HFFc6 (cell line): ENCODE measurements at places on chromosomes 4 and X. TPM values are rescaled to one million over a fixed set of nuclear protein-coding genes. Genes with fewer than 3 reads are reported as not detected.

ARHGAP4 gene
- total RNA-seq: 0.33 to 0.55 TPM (median 0.51 TPM) in 3 replicates

SMIM10L2A gene
- not detected in 3 replicates for total RNA-seq

NPNT gene
- total RNA-seq: not detected in 3 replicates

GRCh38 chr4:149248191-149248764 is 567.4 kb downstream of the IQCM start:
- H3K4me1 ChIP-seq: no peaks in the 10 kb centered on the region
- no peak for DNase-seq
- no peak overlapping the region for H3K4me3 ChIP-seq

GRCh38 chrX:154333837-154334271 is 38.3 kb downstream of the TKTL1 start:
- peaks cover 19% of the 10 kb centered on the region for H3K4me1 ChIP-seq
- no peak for DNase-seq
- H3K27me3 ChIP-seq: peaks cover 5% of the 10 kb centered on the region; the same call in 1 of the 2 replicates
- H3K36me3 ChIP-seq: no peaks in the 10 kb centered on the region
- no peak overlapping the region for H3K27ac ChIP-seq
- H3K4me3 ChIP-seq: no peak overlapping the region

GRCh38 chrX:67545893-67546495 is 2.2 kb downstream of the AR start:
- H3K4me1 ChIP-seq: peaks cover 28% of the 10 kb centered on the region
- H3K4me3 ChIP-seq: peak overlapping the region; percentile 96
- H3K27me3 ChIP-seq: no peaks in the 10 kb centered on the region
- peaks cover 7% of the 10 kb centered on the region; the same call in 1 of the 2 replicates for H3K36me3 ChIP-seq
- H3K27ac ChIP-seq: peak overlapping the region; percentile 70

DNA sequence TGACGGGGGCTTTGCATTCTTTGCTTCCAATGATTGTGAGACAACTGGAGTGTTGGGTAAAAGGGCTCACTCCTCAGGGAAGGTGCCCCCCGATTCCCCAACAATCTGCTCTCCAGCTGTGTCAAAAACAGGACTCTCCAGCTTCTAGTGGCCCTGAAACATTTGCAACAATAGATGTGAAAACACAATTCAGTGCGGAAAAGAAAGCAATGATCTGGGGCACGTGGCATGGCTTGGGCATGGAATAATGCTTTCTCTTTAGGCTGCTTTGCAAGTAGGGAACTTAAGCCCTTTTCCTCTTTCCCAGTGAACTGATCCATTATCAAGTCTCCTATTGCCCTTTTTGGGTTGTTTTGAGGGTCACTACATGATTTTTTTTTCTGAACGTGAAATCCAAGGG is 239.9 kb downstream of the C4orf33 start:
- DNase-seq: no peak
- no peaks in the 10 kb centered on the region for H3K36me3 ChIP-seq
- H3K4me1 ChIP-seq: no peaks in the 10 kb centered on the region
- H3K27ac ChIP-seq: no peak overlapping the region

GRCh38 chrX:152843852-152844251 is 13.0 kb downstream of the NSDHL start:
- H3K27ac ChIP-seq: no peak overlapping the region
- DNase-seq: no peak
- no peaks in the 10 kb centered on the region for H3K27me3 ChIP-seq

DNA sequence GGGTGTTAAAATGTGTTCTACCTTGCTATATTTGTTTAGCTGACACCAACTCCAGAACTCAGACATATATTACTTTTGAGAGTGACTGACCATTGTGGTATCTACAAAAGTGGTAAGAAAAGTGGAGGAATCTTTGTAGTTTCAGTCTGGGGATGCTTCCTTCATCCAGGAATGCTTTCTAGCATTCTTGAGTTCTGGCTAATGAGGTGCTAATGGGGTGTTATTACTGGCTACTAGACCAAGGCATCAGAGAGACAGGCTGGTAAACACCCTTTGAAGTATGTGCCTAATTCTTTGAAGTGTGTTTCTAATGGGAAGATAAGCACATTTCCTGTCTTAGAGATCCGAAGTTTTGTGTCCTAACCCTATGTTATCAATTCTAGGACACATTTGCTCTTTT is 310.4 kb downstream of the SPRY1 start:
- DNase-seq: peak; percentile 7
- H3K4me1 ChIP-seq: peaks cover 15% of the 10 kb centered on the region
- 0 out of 2 replicates have a peak, but pooled peaks cover 2% of the 10 kb centered on the region for H3K27me3 ChIP-seq
